Vagina (tissue), 2 donors: ENCODE measurements at places on chromosomes 5 and 9. TPM values are rescaled to one million over a fixed set of nuclear protein-coding genes. Genes with fewer than 3 reads are reported as not detected.

Gene TMEM215
- total RNA-seq, result not detected

- no peak for DNase-seq
These were observed 135.1 kb downstream of the DROSHA start for GRCh38 chr5:31396611-31397295.

Gene SPRY4
- 13.5 TPM for total RNA-seq

DNA sequence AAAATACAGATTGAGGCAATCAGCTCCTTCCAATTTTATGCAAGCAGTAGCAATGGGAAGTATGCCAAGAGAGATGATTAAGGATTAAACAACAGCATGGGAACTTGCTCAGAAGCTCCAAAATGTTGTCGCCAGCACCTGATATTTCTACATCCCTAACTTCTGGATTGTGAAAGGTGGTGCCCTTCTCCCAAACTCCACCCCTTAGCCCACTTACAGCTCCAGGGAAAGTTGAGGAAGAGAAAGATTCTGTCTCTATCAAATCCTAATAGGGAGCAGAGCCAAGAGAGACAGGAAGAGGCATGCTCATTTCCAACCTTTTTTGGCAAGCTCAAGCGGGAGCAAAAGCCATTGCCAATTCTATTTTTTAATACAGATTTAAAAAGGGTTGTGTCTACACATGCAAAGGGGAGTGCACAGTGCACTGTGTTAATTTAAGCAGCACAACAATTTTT lies 92.4 kb upstream of the NR3C1 start:
- no peak for DNase-seq

GRCh38 chr5:73981704-73982103 lies 355.7 kb downstream of the ARHGEF28 start:
- DNase-seq, result no peak

DNA sequence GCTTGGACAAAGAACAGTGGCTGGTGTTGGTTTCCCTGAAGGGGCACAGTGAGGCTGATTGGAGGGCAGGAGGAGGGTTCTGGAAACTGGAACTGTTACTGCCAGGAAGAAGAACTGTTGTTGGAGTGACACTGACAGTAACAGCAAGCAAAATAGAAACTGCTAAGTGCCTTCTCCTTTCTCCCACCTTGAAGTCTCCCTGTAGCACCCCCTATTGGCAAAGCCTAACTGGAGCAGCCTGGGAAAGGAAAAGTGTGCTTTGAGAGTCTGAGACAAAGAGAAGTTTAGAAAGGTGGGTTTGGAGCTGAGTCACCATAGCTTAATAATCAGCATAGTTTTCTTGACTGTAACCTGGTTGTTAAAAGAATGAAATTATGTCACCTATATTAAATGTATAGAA lies 2.5 kb upstream of the TMEM174 start:
- no peak for DNase-seq

GRCh38 chr9:35448496-35448895 lies 41.4 kb upstream of the RUSC2 start:
- no peak for DNase-seq

Gene HNRNPAB
- total RNA-seq, result 92.6 TPM

DNA sequence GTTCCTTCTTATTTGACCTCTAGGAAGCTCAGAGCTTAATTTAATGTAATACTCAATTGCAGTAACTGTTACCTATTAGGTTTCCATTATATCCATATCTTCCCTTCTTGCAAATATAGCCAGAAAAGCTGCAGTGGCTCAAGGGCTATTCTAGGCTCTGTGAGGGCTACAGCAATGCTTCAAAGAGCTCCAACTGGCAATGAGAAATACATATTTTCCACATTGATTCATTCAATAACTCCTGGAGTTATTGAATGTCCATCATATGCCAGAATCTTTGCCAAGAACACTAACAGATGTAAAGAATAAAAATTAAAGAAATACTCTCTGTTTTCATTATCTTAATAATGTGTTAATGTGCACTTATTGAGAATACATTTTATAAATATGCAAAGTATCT lies 396.9 kb upstream of the PAPPA start:
- no peak for DNase-seq

Gene MSMP
- not detected for total RNA-seq

DNA sequence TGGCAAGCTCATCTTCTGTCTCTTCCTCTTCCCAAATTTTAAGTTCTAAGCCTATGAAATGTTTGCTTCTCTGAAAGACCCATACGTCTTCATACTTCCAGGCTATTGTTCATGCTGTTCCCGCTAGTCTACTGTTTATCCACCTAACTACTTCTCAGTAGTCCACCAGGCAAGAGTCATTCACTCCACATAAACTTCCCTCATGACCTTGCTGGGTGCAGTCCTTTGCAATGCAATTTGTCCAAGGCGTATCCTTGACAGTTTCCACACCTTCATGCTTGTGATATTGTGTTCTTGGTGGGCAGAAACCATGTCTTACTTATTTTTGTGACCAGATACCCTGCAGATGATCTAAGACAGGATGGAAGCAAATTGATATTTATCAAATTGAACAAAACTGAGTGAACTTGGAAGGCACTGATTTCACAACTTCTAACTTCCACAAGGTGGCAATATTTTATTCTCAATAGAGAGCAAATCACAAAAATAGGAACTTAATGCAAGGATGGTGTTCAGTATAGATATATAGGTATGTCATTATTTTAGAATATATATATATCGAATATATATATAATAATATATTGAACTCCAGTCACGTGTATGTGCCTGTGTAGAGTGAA lies 30.3 kb downstream of the TYRP1 start:
- no peak for DNase-seq

Gene SLC6A3
- 0.49 TPM for total RNA-seq
